T-helper 1 cell treated with Interleukin-12 subunit alpha and Interleukin-12 subunit beta and Interleukin-4 antibody, amounts not matched to agents 30 ng/mL and 1 ng/mL, for 36 hours (primary cell): ENCODE measurements at places on chromosomes 4 and X. TPM values are rescaled to one million over a fixed set of nuclear protein-coding genes. Genes with fewer than 3 reads are reported as not detected.

Gene AREG
- total RNA-seq: 0.22 and 0.27 TPM in 2 replicates

Gene ABCD1
- 17.8 and 19.3 TPM in 2 replicates for total RNA-seq

Gene SH2D1A
- 45.3 and 45.7 TPM in 2 replicates for total RNA-seq

Gene SPATA18
- total RNA-seq: 0.42 and 0.56 TPM in 2 replicates

Gene PABPC1L2B
- total RNA-seq: not detected in 2 replicates

Gene GYPA
- total RNA-seq: not detected in 2 replicates

Gene CLGN
- not detected in 2 replicates for total RNA-seq

Gene GRSF1
- 70.0 and 71.3 TPM in 2 replicates for total RNA-seq

Gene TCEAL2
- total RNA-seq: not detected in 2 replicates

Gene CD38
- total RNA-seq: 213 and 216 TPM in 2 replicates

Gene MCF2
- total RNA-seq: 0.27 and 0.37 TPM in 2 replicates

Gene SOWAHB
- total RNA-seq: not detected in 2 replicates

Gene AFF2
- 3.4 TPM in 2 replicates for total RNA-seq

Gene PSAPL1
- total RNA-seq: not detected in 2 replicates

Gene MAGEA12
- not detected in 2 replicates for total RNA-seq

Gene BTC
- total RNA-seq: not detected in 2 replicates

Gene XIAP
- 46.1 and 49.4 TPM in 2 replicates for total RNA-seq

Gene KLB
- total RNA-seq: not detected in 2 replicates

Gene PPEF2
- not detected in 2 replicates for total RNA-seq

Gene NRK
- not detected in 2 replicates for total RNA-seq

Gene TNIP2
- total RNA-seq: 84.7 and 85.3 TPM in 2 replicates

Gene PLXNB3
- total RNA-seq: 0.34 and 0.80 TPM in 2 replicates

Gene TLR1
- 23.3 and 24.2 TPM in 2 replicates for total RNA-seq

Gene PHEX
- total RNA-seq: 0.17 and 0.34 TPM in 2 replicates

Gene CTAG1B
- total RNA-seq: not detected in 2 replicates

Gene MBNL3
- 15.0 and 15.6 TPM in 2 replicates for total RNA-seq

Gene SHROOM3
- 0.02 TPM in 2 replicates for total RNA-seq

Gene GAB1
- 0.34 and 0.39 TPM in 2 replicates for total RNA-seq

Gene CT83
- total RNA-seq: not detected in 2 replicates

Gene ANOS1
- total RNA-seq: not detected in 2 replicates

Gene ANKRD50
- 0.07 and 0.17 TPM in 2 replicates for total RNA-seq

Gene ENPEP
- 1.1 and 1.7 TPM in 2 replicates for total RNA-seq

Gene PF4V1
- not detected in 2 replicates for total RNA-seq

Gene RAB41
- not detected in 2 replicates for total RNA-seq

Gene IL13RA2
- not detected in 2 replicates for total RNA-seq

Gene CENPVL2
- not detected in 2 replicates for total RNA-seq

Gene TMSB15A
- total RNA-seq: 0.54 TPM in 1 of 2 replicates, not detected in the other

Gene AMTN
- not detected in 2 replicates for total RNA-seq

Gene CHRNA9
- total RNA-seq: not detected in 2 replicates

Gene TLL1
- total RNA-seq: 0.05 TPM in 1 of 2 replicates, not detected in the other

Gene MCUB
- total RNA-seq: 82.3 and 83.6 TPM in 2 replicates

Gene SMIM10L2A
- total RNA-seq: 0.64 and 0.80 TPM in 2 replicates

Gene CENPVL1
- not detected in 2 replicates for total RNA-seq

Gene BST1
- total RNA-seq: 0.88 and 1.3 TPM in 2 replicates

Gene EDA2R
- total RNA-seq: 5.8 and 6.6 TPM in 2 replicates

Gene GUCY1A1
- not detected in 2 replicates for total RNA-seq

Gene TBC1D8B
- total RNA-seq: 0.49 and 0.51 TPM in 2 replicates

Gene GSPT2
- 14.6 and 14.9 TPM in 2 replicates for total RNA-seq

Gene TSPAN6
- 0.27 TPM in 1 of 2 replicates, not detected in the other for total RNA-seq

Gene CLNK
- not detected in 2 replicates for total RNA-seq

Gene ZXDA
- total RNA-seq: 4.4 and 4.8 TPM in 2 replicates

Gene SPANXD
- total RNA-seq: not detected in 2 replicates

Gene ZCCHC12
- total RNA-seq: not detected in 2 replicates

Gene SLC2A9
- 3.2 and 3.6 TPM in 2 replicates for total RNA-seq

Gene STK26
- 36.5 and 39.4 TPM in 2 replicates for total RNA-seq
